Stimulated activated CD4-positive, alpha-beta T cell treated with anti-CD3 and anti-CD28 coated beads, Interleukin-12 subunit alpha, Interleukin-12 subunit beta, amount 100 ng/mL, for 4 hours (primary cell): ENCODE measurements at places on chromosomes 5 and 9.

GRCh38 chr9:127611603-127611898 is 526 bp upstream of the STXBP1 start:
- DNase-seq: no peak

- DNase-seq: no peak
These were observed 20.2 kb downstream of the IL7R start for GRCh38 chr5:35876922-35877321.

DNA sequence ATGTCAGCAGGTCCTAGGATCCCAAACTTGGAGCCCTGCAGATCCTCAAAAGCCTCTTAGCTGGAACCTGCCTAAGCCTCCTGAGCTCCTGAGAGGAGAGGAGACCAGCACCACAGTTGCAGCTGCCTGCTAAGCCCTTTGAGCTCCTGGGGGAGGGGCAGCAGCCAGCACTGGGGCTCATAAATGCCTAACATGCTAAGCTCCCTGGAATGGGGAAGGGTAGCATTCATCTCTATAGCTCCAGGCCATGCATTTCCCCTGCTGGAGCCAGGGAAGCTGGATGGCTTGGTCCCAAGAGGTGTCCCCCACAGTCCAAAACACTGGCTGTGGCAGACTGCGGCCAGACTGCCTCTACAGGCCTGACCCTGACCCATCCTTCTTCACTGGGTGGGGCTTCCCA is 182.7 kb downstream of the KCNN2 start:
- no peak for DNase-seq

- no peak for DNase-seq
These were observed 138.7 kb downstream of the ALDH1A1 start for GRCh38 chr9:72814083-72814597.

- DNase-seq: no peak
These were observed 1.1 kb upstream of the PROB1 start for GRCh38 chr5:139395844-139396640.

- no peak for DNase-seq
These were observed 44.3 kb downstream of the ERBIN start for GRCh38 chr5:65970481-65971367.

DNA sequence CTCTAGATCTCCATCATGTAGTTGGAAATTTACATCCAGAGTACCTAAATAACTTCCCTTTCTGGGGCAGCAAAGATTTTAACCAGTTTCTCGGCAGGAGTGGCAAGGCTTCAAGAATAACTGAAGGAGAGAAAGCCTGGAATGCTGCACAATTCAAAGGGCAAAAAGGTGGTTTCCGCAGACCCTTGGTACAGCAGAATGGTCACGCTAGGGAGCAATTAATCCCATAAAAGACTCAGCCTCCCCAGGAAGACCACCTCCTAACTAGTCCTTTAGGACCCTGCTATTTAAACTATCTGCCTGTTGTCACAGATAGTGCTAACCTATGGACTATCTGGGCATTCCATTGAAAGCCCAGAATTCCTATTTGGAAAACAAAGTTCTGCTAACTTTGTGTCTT is 3.6 kb downstream of the HTR1A start:
- DNase-seq: no peak
